Nucleus accumbens (tissue), 56 donors: ENCODE measurements at places on chromosomes 5 and 9.
A peak's percentile ranks its signal among the peaks of the same experiment; 100 is the strongest.

DNA sequence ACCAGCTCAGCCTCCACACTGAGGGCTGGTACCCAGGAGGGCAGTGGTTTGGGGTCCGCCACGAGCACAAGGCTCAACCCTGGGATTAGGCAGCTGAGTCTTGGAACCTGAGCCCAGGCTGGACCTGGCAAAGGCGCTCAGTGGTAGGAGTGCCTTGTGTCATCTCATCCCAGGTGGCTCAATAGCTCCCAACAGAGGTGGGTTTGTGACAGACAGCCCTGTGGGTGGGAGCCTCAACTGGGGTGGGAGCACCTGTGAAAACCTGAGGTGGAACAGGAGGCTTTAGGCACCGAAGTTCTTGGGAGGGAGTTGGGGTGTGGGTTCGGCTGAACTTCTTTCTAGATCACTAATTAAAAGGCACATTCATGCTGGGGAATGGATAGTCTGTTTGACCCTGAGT lies 35.2 kb upstream of the SMU1 start:
- DNase-seq, result no peak

DNA sequence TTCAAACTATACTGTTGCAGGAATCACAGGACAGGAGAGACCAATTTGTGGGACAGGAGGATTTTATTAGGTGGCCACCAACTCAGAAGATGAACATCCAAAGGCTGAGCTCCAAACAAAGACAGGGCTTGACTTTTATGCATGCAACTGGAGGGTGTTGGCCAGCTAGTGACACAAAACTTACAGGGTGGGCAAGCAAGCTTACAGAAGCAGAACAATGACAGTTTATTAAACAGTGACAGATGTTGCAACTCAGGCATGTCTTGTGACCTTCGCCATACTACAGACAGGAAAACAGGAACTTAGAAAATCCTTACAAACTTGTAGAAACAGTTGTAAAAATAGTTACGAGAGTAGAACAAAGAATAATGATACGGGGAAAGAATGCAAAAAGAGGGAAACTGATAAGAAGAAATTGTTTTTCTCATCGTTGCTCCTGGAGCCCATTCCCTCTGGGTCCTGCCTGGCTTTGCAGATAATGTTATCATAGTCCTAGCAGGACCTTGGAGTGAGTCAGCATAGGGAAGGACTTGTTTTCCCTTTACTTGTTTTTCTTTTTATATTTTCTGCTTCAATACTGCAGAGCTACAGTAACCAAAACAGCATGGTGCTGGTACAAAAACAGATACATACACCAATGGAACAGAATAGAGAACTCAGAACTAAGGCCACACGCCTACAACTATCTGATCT lies 2083.0 kb upstream of the ACO1 start:
- no peak for DNase-seq

- DNase-seq, result no peak
Measured at GRCh38 chr5:75277463-75277862, 40.8 kb upstream of the ANKRD31 start.

DNA sequence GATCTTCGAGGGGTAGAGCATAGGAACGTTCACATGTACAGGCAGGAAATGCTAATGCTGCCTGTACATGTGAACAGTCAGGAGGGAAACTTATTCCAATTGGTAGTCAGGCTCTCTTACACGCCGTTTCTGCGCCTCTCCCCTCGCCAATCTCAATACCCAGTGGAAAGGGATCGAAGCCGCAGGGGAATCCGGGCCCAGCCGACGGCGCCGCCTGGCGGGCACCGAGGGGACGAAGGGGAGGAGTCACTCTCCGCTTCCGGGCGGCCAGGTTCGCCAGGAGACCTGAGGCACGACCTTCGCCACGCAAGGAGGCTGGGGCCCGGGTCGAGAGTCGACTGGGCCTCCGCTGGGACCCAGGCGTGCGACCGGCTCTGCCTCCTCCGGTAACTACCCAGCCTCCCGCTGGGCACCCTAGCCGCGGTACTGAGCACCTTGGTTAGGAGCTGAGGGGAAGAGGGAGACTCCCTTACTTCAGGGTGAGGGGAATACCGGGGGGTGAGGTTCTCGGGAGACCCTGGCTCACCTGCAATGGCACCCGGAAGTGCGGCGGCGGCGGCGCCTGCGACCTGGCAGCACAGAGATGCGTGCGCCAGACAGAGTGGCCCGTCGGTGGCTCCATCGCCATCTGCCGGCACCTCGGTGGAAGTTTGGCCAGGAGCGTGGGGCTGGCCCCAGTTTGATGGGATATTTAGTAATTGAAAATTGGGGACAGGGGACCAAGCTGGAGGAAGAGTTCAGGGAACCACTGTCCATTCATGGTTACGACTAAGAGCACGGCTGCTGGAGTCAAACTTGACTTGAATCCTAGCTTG lies at the start of gene PIGO:
Gene PIGO, minus strand, starts transcription at position 557 of the 815 bp plus-strand sequence. CDS start 1,026 bp downstream, outside the sequence.
- peak; percentile 73 for DNase-seq

GRCh38 chr9:88235615-88236014 lies 97.3 kb upstream of the SPATA31C2 start:
- DNase-seq, result no peak

- no peak for DNase-seq
Measured at GRCh38 chr9:38467404-38467803, 43.1 kb upstream of the IGFBPL1 start.

DNA sequence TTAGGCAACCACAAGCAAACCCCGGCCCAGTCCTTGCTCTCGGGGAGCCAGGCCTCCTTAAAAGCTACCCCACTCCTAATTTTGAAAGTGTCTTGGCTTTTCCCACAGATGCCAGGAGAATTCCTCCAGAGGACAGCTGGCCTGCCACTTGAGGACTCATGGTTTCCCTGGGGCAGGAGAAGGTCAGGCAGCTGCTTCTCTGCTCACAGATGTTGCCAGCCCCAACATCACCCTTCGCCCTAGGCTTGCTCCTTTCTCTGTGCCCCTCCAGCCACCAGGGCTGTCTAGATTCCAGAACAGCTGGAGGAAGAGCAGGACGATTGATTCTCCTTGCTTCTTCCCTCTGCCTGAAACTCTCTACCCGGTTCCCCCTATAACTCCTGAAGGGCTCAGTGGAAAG lies 8.5 kb downstream of the GGTA1 start:
- DNase-seq, result no peak

DNA sequence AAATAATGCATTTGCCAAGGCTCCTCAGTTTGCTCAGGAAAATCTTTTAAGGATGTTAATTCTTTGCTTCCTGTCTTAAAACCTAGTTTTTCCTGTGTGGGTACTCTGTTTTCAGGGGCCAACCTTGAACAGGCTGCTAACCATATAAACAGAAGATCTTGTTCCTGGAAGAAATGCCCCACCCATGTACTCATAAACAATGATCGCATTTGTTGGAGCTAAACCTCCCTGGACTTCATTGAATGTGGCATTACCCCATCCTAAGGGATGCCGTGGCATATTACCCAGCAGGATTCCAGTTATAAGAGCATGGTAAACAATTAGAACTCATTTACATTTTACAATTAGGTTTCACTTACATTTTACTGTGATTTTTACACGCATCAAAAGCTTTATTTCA lies 436.0 kb downstream of the ZNF608 start:
- no peak for DNase-seq

DNA sequence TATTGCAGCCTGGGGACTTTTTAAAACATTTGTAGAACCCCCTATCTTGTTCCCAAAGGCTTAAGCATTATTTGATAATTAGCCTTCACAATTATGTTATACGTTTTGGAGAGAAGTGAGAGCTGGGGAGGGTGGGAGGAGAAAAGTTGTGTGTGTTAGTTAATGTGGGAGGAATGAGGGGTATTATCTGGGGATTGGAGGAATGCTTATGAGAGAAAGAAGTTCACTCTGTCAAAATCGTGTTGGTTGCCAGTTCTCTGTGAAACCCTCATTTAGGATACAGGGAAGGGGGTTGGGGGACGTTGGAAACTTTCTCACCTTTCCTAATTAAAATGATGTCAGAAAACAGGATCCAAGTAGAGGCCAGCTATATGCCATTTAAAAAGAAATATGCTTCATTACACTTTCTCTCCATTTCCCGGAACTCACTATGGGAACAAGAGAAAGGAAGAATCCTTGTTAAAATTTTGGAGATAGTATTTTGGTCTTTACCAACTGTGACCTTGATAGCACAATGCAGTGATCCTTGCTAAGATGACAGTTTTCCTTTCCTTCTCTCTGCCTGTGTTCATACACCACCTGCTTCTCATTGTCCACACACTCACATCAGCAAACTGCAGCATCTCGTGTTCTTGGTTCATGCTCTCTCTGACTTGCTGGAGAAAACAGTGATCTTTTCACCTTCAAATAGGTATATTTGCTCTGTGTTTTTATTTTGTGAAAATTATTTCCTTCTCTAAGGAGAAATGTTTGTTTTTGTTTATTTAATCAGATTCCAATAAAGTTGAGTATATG lies 336.7 kb upstream of the CLINT1 start:
- DNase-seq, result no peak

GRCh38 chr9:115668521-115668920 lies 485.1 kb upstream of the PAPPA start:
- no peak for DNase-seq

DNA sequence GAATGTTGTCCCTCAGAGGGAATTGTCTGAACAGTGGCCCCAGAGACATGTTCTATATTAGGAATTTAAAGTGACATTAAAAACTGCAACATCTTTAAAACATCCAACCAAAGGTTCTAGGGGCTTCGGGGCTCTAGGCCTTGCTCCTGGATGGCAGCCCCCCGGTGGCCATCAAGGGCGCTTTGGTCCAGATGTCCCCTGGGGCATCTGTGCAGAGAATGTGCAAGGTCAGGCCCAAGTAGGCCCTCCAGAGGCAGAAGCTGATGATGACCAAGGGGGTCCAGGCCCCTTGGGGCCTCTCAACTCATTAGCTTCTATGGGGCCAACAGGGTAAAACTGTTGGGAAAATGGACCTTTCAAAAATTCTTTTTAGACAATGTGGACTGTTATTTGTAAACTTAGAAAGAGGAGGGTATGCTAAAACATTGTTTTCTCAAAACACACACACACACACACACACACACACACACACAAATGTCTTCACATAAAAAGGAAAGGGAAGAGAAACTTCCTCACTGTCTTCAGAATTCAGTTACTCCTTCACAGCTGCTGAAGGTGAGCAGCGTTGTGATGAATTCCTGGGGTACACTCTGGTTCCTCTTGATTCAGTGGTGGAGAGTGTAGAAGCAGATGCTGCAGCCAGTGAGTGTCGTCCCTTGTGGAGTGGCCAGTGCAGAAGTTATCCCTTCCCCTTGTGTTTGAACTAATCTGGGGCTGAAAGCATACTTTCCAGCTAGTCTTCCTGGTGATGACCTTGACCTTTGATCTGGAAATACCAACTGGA lies 125.2 kb downstream of the WDR41 start:
- DNase-seq, result no peak

GRCh38 chr5:5767286-5767928 lies 344.9 kb downstream of the ICE1 start:
- DNase-seq, result no peak

DNA sequence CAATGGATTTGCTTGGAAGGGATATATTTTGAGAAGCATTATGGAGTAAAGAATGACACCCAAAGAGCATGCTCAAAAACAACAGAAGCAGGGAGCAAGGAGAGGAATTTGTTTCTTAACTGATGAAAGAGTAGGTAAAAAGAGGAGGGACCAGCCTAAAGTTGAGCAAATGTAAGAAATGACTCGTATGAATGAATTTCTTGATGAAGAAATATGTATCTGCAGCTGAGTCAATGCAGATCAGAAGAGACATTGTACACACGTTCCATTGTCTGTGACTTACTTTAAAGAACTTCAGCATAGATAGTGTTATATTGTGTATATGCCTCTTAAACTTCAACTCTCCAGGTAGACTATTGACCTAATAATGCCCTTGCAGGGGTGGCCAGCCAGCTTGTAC lies 112.7 kb upstream of the NREP start:
- DNase-seq, result no peak

GRCh38 chr5:9707732-9708462 lies 77.7 kb upstream of the TAS2R1 start:
- DNase-seq, result no peak

DNA sequence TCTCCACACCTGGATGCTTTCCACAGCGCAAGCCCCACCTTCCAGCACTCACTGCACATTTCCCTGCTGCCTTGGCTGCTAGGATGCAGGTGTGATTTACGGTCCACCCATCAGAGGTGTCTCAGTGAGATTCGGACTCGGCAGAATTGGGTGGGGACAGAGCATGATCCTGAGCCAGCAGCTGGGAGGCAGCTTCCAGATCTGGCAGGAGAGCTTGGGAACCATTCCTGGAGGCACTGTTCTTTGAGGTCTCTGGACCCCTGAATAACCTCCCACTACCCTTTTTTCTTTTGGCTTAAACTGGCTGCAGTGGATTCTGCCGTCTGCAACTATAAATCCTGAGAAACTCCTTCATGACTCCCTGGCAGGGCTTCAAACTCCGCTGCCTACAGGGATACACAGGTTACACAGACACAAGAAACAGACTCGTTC lies 99.6 kb upstream of the PHYKPL start:
- DNase-seq, result no peak

DNA sequence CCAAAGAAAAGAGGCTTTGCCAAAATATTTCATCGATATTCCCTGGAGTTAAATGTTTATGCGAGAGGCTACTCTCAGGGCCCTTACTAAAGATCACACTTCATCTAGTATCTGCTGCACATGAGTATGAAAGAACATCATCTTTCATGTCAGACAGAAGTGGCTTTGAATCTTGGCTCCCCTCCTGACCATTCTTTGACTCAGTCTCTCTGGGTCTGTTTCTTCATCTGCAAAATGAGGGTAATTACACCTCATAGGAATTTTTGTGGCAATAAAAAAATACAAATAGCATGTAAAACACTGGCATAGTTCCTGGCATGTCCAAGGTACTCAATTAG lies 58.1 kb downstream of the SLIT3 start:
- no peak for DNase-seq

DNA sequence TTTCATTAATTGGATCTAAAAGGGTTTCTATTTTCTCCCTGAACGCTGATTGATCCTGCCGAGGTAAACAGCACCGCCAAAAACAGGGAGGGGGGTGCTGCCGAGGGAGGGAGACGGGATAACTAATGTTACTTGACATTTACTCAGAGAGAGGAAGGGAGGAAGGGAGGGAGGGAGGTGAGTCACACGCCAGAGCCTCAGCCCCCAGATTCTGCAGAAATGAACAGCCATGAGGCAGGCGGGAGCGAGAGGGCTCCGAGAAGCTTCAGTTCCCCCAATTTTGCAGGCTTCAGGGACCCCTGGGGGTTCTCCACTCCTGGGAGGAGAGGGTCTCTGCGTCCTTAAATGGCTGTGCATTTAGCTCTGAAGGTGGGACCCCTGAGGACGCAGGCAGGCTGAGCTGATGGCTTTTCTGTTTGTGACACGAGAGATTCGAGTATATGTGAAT lies 59.1 kb upstream of the IER5L start:
- DNase-seq, result peak; percentile 25

- no peak for DNase-seq
Measured at GRCh38 chr5:21910731-21911130, 942.4 kb downstream of the CDH12 start.
